ENCODE measurements at places on chromosomes 3 and 15. TPM values are rescaled to one million over a fixed set of nuclear protein-coding genes. Genes with fewer than 3 reads are reported as not detected.

GRCh38 chr3:127173516-127174166, 19.3 kb upstream of the PRR23E start:
- no peak for DNase-seq

DNA sequence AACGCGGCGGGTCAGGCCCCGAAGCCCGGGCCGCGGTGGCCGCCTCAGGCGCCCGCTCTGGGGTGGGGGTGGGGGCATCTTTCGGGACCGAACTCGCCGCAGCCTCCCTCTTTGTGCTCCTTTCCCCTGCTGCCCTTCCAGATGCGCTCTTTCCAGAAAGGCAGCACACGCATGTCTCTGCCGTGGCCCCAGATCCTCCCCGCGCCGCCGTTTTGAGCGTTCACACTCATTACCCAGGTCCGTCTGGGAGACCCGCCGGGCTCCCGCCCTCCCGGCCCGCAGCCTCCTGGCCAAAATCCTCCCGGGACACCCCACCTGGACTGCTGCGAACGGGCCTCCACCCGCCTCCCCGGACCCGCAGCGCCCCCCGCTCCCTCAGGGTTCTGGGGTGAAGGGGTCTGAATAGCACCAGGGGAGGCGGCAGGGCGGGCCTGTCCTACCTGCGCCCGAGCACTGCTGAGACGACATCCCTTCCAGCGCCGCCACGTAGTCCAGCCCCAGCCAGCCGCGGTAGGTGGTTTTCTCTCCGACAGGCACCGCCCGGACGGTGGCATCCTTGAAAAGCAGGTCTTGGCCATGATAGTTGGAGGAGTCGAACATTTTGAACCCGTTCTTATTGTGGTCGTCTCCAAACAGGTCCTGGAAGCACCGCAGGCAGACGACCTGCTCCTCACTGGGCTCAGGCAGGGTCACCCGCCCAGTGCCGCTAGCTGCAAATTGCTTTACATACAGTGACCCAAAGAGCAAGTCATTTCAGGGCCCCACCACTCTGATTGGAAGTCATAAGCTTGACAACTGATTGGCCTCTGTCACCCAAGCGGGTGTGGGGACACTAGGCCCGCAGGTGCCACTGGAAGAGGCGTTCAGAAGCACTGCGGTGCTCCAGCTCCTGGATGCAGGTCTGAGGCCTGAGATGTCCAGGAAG, 25.9 kb downstream of the MELTF start:
- no peak for DNase-seq

Gene EIF1B
- total RNA-seq: 91.3 TPM

Gene OXTR
- total RNA-seq: 7.9 TPM

DNA sequence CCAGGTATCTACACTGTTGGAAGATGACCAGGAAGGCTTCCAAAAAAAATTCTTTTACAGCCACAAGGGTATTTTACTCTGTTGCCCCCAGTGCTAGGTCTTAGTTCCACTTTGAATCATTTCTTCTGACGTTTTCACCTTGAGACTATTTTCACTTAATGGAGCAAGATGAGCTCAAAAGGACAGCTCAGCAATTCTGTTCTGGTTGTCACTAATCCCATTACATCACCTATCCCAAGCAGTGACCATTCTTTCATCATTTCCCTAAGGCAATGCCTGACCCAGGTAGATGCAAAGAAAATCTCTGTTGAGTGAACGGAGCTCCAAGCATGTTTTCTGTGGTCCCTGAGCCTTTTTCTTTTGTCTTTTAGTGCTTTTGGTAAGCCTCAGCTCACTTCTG, 210.0 kb downstream of the KCNAB1 start:
- no peak for DNase-seq

- DNase-seq: no peak
Measured at GRCh38 chr3:36557708-36558421, 177.6 kb downstream of the STAC start.

GRCh38 chr3:134309987-134310700, 59.5 kb upstream of the RYK start:
- DNase-seq: no peak

Gene PRICKLE2
- total RNA-seq: 12.9 TPM

Gene BTD
- total RNA-seq: 5.8 TPM

- DNase-seq: no peak
Measured at GRCh38 chr3:176120507-176120906, 1076.8 kb downstream of the TBL1XR1 start.

All from neural crest cell (in vitro differentiated cells).